Cerebellum (tissue), 4 donors: ENCODE measurements at places on chromosomes 4 and X. TPM values are rescaled to one million over a fixed set of nuclear protein-coding genes. Genes with fewer than 3 reads are reported as not detected.

GRCh38 chr4:185016946-185017758, 1.1 kb upstream of the HELT start:
- DNase-seq = no peak

- peak; percentile 71 for DNase-seq
Observed at GRCh38 chr4:178894126-178894525, 1451.9 kb upstream of the AGA start.

GRCh38 chr4:83107631-83108030, 6.9 kb downstream of the PLAC8 start:
- DNase-seq = no peak

DNA sequence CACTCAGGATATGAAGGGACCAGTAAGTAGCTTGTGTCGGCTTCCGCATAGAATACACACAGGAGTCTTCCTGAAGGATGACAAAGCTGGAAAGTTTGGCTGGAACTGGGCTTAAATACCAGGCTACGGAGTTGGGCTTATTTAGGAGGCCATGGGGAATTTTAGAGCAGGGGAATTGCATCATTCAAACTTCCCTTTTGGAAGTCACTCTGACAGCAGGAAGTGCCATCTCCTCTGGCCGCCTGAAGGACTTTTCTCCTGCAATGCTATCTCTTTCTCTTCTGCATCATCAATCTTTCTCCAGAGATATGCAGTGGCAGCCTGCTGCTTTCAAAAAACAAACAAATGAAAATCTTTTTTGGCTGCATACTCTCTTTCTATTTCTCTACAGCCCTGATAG, 48.4 kb upstream of the PAK3 start:
- no peak for DNase-seq

DNA sequence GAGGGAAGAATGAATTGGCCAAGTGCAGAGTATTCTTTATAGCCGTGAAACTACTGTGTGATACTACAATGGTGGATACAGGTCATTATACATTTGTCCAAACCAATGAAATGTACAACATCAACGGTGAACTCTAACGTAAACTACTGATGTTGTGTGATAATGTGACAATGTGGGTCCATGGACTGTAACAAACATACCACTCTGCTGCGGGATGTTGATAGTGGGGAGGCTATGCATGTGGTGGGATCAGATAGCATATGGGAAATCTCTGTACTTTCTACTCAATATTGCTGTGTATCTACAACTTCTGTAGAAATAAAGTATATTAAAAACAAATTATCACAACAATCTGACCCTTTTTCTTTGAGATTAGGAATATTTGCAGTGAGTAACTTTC, 101.1 kb downstream of the TEX13C start:
- no peak for DNase-seq

The WDR17 gene
- total RNA-seq = 60.2 TPM

The SGMS2 gene
- total RNA-seq = 5.2 TPM
